ENCODE measurements at places on chromosomes 4 and X. TPM values are rescaled to one million over a fixed set of nuclear protein-coding genes. Genes with fewer than 3 reads are reported as not detected.

DNA sequence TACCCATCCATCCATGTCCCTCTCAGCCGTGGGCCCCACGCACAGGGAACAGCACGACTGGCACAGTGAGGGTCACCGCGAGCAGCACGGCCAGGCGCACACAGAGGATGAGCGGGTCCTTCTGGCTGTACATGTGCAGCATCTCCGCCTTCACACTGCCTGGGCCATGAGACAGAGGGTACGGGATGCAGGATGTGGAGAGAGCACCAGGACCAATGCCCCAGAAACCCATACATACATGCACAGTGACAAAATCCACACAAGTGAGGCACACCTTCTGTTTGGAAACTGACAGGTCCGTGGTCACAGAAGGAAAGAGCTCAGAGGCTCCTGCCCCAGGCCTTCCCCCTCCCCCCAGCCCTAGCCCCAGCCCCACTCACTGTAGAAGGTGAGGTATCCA, 9.5 kb downstream of the SLC38A5 start:
- DNase-seq: no peak

GRCh38 chr4:55635741-55636655, at the start of gene NMU:
TSS of gene NMU (minus strand) at chr4:55636298. CDS start at chr4:55636192, 106 bp downstream.
- DNase-seq: peak; percentile 48

DNA sequence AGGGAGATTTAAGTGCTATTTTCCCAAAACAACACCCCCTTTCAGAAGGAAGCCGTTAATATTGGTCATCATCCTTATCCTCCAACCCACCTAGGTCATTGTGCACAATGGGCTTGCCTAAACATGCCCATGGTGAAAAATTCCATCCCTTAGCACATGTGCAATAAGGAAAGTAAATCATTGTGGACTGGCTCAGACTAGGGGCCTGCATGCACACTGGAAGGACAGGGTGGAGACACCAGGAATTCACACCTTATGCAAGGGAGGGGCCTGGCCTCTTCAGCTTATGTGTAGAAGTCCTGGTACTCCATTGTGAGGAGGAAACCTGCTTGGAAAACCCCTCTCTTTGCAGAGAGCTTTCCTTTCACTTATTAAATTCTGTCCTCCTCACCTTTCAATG, 311.4 kb upstream of the NDST4 start:
- no peak for DNase-seq

GRCh38 chr4:127491571-127491970, 141.2 kb upstream of the INTU start:
- no peak for DNase-seq

Gene BMP3
- not detected for total RNA-seq

Gene RPS6KA6
- 7.4 TPM for total RNA-seq

Measured in endothelial cell (in vitro differentiated cells).